ENCODE measurements at places on chromosomes 4 and X. TPM values are rescaled to one million over a fixed set of nuclear protein-coding genes. Genes with fewer than 3 reads are reported as not detected.

The SLC49A3 gene
- 11.6 TPM for total RNA-seq

The DSPP gene
- total RNA-seq: not detected

The ATP10D gene
- 43.7 TPM for total RNA-seq

The UGT2A1 gene
- not detected for total RNA-seq

The ADH1C gene
- total RNA-seq: 1.4 TPM

The SERPINA7 gene
- not detected for total RNA-seq

The KCTD8 gene
- 1.1 TPM for total RNA-seq

The MAGEB1 gene
- total RNA-seq: not detected

The CENPVL1 gene
- 0.41 TPM for total RNA-seq

The UCHL1 gene
- total RNA-seq: 2,143 TPM

All from fibroblast of the aortic adventitia (primary cell).